ENCODE measurements at places on chromosomes 5 and 9.

DNA sequence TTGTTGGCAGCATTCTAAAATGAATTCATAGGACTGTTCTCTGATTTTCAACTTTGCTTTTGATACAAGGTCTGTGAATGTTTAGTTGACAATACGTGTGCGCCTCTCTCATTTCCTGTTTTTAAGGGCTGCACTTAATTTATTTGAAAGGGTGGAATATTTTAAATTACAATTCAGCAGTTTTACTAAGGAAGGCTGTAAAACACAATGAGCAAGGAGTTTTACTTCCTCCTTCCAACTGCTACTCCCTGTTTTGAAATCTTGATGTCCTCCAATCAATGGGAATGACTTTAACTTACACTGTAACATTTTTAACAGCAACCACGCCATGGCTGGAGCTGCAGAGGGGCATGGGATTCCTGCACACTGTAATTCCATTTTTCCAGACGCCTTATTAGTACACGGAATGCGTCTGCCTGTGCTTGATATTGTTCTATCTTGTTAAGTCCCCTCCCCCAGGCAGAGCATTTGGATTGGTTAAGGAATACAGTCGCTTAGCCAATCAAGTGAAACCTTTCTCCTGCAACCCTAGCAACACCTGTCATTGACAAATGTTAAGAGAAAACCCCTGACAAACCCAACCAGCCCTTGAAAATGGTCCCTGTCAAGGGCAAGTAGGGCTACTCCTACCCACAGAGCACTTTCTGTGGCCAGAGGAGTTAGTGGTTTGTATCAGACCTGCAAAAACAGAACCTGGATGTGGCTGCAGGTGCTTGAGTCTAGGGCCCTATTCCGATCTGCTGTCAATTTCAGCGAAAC is 12.5 kb upstream of the ZSWIM6 start:
- DNase-seq: no peak

- DNase-seq: no peak
Observed at GRCh38 chr5:32276173-32276853, 36.4 kb downstream of the MTMR12 start.

- DNase-seq: no peak
Observed at GRCh38 chr5:148833122-148833521, 6.7 kb downstream of the ADRB2 start.

GRCh38 chr5:139835656-139836055 is 40.0 kb downstream of the PSD2 start:
- no peak for DNase-seq

- no peak for DNase-seq
Observed at GRCh38 chr5:170296935-170297588, 515 bp downstream of the LCP2 start.

- no peak for DNase-seq
Observed at GRCh38 chr5:143932584-143932983, 120.6 kb downstream of the HMHB1 start.

- DNase-seq: no peak
Observed at GRCh38 chr5:59146729-59147128, 563.9 kb downstream of the RAB3C start.

DNA sequence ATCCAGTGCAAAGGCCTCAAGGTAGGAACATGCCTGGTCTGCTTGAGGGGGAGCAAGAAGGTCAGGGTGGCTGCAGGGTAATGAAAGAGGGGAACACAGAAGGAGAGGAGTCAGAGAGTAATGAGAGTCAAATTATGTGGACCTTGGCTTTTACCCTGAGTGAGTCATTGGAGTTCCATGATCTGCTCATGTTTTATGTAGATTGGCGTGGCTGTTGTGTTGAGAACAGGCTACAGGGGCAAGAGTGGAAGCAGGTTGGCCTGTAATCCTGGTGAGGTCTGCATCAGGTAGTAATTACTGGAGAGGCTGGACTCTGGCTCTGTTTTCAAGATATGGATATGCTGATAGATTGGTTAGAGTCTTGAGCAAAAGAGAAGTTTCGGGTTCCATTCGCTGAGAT is 177.7 kb upstream of the NR3C1 start:
- no peak for DNase-seq

DNA sequence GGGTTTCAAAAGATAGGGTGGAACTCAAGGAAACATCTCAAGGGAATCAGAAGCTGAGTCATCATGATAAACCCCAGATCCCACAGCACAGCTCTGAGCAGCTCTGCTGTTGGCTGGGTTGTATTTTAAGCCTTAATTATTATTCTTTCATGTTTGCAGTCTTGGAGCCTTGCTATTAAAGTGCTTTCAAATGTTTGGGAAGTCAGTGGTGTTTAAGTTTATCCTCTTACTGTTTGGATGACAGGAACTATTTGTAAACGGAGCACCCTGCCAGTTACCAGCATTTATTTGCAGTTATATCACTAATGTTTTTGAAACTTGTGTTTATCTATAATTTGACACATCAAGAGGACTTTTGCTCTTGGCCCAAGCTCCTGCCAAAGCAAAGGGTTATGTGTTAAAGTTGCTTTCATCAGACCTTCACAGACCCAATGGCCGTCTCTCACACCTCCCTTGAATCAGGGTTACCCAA is 141.1 kb upstream of the SPDL1 start:
- DNase-seq: no peak
